ENCODE measurements at places on chromosomes 16 and 17.

DNA sequence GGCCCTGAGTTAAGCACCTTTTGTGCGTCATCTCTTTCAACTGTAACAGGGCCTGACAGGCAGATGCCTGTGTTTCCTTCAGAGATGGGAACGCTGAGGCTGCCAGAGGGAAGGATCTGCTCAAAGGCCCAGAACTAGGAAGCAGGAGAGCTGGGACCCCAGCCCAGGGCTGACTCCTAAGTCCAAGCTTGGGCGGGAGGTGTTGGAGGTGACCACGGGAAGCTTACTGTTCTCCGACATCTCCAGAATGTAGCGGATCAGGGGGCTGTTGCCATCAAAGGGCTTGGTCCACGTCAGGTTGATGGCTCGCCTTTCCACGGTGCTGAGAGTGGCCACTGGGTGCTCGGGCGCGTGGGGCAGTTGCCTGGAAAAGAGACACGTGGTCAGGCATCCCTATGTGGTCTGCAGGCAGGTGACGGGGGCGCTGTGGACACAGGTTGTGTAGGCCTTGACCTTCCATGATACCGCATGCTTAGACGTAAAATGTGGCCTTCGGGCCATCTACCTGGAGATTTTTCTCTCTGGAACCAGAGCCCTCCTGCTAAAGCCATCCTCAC, 111.4 kb upstream of the CDC42EP4 start:
- no peak for DNase-seq

- no peak for DNase-seq
These were observed 91.3 kb upstream of the NOG start for GRCh38 chr17:56502120-56502654.

- no peak for DNase-seq
These were observed 54.3 kb downstream of the CYB5B start for GRCh38 chr16:69478685-69479084.

- DNase-seq: no peak
These were observed 6.9 kb downstream of the WIPI1 start for GRCh38 chr17:68450391-68450790.

GRCh38 chr17:75512926-75513640, 2.3 kb downstream of the CASKIN2 start:
- DNase-seq: no peak

- no peak for DNase-seq
These were observed 460 bp downstream of the KRTAP4-3 start for GRCh38 chr17:41167561-41167960.

DNA sequence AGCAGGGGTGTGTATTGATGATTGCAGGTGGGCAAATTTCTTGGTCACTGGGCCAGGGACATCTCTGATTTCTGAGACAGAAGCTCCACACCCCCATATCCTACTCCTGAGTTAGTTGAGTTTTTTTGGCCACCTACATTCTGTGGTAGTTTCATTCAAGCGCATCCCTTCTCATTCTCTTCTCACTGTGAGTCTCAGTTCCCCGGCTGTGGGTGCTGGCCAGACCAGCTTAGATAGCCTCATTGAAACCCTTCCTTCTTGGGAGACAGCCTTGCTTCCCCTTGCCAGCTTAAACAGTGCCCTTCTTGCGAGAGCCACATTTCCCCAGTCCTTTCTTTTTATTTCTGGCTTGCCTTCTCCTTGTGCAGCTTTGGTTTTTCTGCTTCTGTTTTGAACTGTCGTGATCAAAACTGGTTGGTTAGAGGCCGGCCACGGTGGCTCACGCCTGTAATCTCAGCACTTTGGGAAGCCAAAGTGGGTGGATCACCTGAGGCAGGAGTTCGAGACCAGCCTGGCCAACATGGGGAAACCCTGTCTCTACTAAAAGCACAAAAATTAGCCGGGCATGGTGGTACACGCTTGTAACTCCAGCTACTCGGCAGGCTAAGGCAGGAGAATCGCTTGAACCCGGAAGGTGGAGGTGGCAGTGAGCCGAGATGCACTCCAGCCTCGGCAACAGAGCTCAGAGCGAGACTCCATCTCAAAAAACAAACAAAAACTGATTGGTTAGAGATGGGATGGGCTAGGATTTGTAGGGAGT, 2.8 kb downstream of the GPT2 start:
- no peak for DNase-seq

DNA sequence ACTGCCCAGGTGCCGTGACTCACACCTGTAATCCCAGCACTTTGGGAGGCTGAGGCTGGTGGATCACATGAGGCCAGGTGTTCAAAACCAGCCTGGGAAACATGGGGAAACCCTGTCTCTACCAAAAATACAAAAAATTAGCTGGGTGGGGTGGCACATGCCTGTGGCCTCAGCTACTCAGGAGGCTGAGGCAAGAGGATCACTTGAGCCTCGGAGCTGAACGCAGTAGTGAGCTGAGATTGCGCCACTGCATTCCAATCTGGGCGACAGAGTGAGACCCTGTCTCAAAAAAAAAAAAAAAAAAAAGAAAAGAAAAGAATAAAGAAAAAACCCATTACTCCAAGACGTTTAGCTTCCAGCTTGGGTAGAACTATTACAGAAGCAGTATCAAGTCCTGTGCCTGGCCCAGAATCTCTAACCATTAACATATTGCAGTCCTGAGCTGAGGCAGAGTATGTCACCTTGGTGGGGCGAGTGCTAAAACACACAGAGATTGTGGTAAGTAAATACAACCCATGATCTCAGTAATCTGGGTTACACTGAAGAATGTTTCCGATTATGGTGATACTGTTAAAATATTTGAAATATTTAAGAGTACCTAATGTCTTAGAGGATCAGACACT, 23.2 kb upstream of the CFAP20 start:
- no peak for DNase-seq

DNA sequence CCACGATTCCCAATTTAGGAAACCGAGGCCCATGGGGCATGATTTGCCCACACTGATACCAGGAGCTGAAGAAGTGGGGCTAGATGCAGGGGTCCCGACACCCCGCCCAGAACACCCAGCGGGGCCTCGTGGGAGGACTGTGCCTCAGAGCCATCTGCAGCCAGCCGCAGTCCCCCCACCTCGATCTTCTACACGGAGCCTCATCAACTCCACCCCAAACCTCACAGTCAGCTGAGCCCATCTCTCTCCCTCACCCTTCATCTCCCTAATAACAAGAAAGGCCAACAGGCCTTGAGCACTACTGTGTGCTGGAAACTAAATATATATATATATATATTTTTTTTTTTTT, 4.2 kb downstream of the ITGAE start:
- no peak for DNase-seq

DNA sequence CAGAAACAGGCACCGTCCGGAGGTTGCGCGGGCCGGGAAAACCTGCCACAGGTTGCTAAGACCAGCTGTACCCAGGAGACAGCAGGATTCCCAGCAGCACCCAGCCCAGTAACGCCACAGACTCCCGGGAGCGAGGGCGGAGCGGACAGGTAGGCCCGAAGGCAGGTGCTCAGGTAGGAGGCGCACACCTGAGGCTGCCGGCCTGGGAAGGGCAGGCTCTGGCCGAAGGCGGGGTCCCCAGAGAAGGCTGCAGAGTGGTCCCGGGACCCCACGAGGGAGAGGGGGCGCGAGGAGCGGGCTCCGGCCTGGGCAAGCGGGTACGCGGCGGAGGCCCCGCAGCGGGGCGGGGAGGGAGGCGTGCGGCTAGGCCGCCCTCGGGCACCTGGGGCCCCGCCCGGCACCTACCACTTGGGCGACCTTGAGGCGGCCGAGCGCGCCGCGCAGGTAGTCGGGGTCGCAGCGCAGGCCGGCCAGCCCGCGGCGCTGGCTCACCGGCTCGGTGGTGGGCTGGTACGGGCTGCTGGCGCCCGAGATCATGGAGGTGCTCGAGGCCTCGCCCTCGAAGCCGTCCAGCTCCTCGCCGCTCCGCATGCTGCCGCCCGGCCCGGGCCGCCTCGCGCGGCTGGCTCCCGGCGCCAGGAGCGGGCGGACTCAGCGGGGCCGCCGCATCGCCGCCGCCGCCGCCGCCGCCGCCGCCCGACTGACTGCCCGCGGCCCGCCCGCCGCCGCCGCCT, 441 bp downstream of the CMTM4 start:
- DNase-seq: no peak

- DNase-seq: no peak
These were observed 32.3 kb downstream of the SMIM36 start for GRCh38 chr17:55478971-55479370.

DNA sequence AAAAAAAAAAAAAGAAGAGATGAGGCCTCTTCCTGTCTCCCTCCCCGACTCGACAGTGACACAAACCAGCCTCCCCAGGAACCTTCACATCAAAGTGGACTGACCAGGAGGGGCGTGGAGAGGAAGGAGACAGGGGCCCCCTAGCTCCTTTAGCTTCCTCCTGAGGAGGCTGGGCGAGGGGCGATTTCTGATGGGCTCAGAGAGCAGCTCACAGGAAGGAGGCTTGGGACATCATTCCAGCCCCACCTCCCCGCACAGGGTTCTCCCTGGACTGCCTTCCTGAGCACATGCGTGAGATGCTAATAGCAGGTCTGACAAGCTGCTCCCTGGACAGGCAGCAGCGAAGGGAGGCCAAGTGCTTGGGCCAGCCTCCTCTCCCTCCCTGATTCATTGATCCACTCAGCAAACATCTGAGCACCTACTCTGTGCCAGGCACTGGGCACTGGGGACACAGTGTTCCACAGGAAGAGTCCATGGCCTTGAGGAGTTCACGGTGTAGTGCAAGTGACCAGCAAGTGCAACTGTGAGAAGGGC, 14.4 kb upstream of the DOK4 start:
- DNase-seq: peak; percentile 77

DNA sequence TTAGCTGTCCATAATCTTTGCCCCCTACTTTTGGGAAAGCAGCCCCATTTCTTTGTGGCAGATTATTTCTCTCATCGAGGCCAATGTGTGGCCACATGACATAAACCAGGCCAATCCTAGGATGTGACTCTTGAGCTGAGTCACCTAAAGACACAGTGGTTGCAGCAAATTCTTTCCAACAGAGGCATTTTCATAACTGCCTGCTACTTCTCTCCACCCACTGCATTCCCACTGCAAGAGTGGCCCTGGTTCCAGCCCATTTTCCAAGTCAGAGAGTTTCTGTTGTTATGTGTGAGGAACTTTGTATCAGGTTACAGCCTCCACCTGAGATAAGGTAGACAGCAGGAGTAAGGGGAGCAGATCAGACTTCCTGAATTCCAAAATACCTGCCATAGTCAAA, 195.2 kb downstream of the RGS9 start:
- no peak for DNase-seq

DNA sequence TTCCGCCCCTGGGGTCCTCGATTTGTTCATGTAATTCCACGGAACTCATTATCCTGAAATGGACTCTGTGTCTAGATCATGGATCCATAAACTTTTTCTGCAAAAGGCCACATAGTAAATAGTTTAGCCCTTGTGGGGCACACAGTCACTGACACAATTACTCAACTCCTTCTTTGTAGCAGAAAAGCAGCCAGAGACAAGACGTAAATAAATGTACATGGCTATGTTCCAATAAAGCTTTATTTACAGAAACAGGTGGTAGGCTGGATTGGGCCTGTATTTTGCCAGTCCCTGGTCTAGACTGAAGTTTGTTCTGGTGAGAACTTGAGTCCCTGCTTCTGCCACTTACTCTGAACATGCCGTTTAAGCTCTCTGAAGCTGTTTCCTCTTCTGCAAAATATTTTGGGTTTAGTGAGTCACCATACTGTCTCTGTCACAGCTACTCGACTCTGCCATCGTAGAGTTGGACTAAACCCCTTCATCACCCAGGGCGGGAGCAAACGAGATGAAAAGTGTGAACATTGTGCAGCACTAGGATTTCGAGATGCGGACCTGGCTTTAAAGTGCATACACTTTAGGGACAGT, 61.9 kb upstream of the FOXF1 start:
- DNase-seq: no peak

- DNase-seq: no peak
These were observed 4.0 kb downstream of the PRKCA start for GRCh38 chr17:66306446-66306845.

DNA sequence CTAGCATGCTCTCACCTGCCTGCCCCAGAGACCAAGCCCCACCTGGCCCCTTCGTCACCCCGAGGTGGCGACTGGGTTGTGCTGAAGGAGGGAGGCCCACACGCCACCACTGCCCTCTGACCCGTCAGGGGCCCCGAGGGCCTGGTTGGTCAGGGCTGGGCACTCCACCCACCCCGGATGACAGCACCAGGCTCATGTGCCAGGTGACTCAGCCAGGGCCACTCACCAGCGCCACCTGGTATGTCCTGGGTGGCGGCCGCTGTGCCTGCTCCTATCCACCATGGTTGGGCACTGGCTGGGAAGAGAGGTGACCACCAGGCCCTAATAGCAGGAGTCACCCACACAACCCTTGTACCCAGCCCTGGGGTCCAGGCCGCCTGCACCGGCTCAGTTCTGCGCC, 68.9 kb downstream of the JPH3 start:
- no peak for DNase-seq

DNA sequence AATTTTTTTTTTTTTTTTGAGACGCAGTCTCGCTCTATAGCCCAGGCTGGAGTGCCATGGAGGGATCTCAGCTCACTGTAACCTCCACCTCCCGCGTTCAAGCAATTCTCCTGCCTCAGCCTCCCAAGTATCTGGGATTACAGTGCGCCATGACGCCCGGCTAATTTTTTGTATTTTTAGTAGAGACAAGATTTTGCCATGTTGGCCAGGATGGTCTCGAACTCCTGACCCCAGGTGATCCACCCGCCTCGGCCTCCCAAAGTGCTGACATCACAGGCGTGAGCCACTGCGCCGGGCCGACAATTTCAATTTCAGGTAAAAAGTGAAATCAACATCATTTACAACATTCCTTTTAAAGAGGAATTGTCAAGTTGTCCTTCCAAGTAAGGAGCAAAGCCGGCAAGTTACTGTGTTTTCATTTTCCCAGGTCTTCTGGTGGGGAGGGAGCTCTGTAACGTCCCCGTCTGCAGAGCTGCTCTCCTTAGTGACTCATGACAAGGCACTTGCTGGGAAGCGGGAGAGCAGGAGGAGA, 873 bp downstream of the NPLOC4 start:
- DNase-seq: no peak

DNA sequence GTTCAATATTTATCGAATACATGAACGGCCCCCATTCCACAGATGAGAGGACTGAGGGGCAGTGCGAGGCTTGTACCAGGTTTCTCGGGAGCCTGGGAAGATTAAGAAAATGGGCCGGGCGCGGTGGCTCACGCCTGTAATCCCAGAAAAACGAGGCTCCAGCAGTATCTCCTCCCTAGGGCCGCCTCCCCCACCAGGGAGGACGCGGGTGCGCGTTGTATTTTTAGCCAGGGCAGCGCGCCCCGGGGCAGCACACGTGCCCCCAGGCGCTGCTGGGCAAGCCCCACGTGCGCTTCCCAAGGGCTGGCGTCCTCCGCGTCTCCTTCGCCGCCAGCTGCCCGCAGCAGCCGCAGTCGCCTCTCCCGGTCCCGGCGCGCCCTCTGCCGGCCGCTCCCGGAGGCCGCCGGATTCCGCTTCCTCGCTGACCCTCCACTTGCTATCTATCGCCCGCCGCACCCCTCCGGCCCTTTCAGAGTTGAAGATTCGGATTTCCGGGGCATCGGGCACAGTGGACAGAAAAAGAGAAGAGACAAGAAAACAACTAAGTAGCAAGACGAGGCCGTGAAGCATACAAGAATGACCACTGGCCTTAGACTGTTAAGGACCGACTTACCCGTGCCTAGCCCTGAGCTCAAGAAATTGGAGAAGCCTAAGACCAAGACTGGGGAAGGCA, 1.9 kb upstream of the YBX2 start:
- peak; percentile 90 for DNase-seq

Measured in tongue (tissue), 3 donors.